Activated CD8-positive, alpha-beta memory T cell treated with anti-CD3 and anti-CD28 coated beads, Interleukin-2, amount 50 U/mL, for 4 hours (primary cell): ENCODE measurements at places on chromosomes 5 and 9.

- DNase-seq, result no peak
Observed at GRCh38 chr5:147510885-147511284, 1.0 kb upstream of the DPYSL3 start.

DNA sequence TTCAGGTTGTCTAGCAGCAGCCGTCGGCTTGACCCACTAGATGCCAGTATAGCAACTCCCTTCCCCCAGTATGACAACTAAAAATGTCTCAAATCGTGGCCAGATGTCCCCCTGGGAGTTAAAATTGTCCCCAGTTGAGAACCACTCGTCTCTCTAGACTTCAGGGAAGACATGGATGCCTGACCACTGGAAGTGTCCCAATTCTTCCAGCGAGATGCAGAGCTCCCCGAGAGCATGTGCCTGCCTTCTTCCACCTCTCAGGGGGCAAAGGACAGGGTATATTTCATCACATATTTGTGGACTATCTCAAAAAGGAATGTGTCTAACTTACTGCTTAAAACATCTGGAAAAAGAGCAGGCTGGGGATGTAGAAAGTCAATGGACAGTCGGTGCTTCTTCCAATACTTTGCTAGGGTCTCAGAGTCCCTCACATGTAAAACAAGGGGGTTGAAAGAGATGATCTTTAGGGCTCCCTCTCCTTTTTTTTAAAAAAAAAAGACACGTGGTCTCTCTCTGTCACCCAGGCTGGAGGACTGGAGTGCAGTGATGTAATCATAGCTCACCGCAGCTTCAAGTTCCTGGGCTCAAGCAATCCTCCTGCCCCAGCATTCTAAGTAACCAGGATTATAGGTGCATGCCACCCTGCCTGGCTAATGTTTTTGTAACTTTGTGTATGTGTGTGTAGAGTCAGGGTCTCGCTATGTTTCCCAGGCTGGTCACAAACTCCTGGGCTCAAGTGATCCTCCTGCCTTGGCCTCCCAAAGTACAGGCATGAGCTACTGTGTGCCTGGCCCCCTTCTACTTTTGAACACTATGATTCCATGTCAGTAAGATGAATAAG, 190.6 kb downstream of the DAB2IP start:
- DNase-seq, result no peak

- no peak for DNase-seq
Observed at GRCh38 chr5:55645304-55645703, 66.8 kb downstream of the SLC38A9 start.

DNA sequence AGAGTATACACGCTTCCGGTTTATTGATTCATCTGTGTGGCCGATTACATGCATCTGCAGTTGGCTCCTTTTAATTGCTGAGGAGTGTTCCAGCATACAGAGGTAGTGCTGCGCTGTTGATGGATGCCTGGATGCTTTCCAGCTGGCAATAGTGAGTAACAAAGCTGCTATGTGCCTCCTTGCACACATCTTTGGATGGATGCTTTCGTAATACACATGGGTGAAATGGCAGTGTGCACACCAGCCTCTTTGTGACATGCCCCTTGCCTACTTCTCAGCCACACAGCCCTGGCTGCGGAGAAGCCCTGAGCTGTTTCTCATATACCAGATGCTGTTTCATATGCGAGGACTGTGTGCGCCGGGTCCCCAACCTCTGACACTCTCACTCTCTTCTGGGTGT, 151.0 kb downstream of the GADD45G start:
- DNase-seq, result no peak

DNA sequence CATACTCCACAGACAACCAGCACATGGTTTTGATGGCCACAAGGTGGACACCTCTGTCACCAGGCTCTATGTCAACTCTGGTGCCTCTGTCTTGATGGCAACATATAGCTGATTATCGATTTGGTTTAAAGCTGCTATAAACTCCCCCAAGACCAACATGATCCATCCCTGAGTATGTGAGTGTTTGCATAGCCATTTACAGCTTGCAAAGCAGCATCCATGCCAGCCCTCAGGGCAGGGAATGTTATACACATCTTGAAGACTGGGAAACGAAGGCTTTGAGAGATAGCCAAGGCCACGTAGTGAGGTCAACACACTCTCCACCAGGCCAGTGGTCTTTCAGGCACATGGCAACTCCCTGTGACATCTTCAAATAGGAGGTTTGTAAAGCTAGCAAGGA, 40.3 kb upstream of the BRINP1 start:
- no peak for DNase-seq
